ENCODE measurements at places on chromosomes 6 and 20.

DNA sequence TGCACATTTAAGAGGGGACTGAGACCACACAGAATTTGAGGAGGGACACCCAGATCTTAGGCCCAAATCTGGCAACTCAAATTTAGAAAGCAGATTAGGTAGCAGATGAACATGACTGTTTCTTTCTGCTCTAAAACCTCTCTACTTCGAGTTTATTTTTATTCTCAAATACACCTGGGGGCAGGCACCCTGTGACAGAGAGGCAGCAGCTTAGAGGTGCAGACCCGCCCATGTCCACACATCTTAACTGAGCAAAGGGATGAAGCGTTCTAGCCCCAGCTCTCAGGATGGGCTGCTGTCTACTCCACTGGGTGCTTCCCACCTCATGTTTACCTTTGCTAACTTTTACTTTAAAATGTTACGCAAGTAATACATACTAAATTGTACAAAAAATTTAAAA is 125.0 kb downstream of the SLC23A2 start:
- no peak for DNase-seq

DNA sequence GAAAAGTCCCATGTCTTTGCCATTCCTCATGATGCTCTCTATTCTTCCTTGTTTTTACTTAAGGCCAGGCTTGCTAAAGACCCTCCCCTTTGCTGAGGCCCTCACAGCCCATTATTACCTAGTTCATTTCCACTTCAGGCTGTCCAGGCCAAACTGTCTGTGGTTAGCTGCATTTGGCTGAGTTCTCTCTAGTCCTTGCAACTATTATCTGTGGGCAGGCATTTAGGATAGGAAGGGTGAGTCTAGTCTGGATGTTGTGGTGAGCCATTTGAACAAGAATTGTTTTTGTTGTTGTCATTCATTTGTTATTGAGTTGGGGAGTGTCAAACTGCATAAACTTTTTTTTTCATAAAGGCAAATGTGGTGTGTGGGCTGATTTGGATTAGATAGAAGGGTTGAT is 182.4 kb downstream of the CD109 start:
- no peak for DNase-seq

DNA sequence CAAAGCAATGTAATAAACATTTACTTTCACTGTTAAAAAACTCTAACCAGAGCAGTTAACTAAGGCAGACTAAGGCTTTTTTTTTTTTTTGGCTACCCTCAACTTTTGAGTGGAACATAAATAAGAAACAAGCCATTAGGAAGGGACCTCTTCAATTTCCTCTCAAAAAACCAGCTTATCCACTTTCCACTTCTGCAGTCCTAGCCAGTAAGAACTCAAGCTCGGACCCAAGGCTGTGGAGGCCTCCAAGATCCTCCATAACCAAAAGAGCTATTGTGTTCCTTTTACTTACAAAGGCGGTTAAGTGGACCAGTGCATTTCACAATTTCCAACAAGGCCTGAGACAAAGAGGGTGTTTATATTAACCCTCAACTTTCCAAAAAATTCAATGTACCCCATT is 5.3 kb downstream of the KCNK5 start:
- DNase-seq = no peak

- DNase-seq = no peak
Measured at GRCh38 chr20:45311589-45312211, 3.6 kb upstream of the MATN4 start.

Measured in GM12878 (cell line).